ENCODE measurements at places on chromosomes 7 and 10.
A peak's percentile ranks its signal among the peaks of the same experiment; 100 is the strongest.

DNA sequence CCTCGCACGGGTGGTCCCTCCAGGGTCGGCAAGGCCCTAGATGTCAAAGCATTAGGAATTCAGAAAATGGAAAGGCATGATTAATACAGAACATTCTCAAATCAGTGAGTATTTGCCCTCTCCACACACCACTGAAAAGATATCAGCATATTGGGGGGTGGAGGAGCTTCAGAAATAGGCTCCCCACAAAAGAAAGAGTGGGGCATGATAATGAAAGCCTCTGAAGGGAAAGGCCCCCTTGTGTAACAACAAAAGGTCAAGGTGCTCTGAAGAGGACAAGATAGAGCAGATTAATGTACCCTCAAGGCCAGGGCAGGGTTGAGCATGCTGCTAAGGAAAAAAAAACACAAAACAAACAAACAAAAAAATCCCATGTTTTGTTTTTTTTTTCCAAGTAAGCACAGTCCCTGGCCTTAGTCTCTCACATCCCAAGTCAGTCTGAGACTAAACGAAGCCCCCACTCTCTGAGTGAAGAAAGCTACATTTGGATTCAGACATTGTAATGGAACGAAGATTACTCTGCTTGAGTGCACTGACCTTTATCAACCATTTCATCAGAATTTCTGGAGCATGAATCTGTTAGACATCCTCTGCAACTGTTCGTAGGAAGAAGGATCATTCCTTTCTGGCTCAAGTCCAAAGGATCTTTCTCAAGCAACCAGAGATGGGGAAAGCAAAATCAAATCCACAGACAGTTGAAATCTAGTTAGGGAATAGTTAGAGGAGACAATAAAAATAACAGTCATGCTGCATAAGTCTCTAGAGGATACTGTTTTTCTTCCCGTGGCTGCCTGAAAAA lies 27.4 kb upstream of the DGKI start:
- DNase-seq: peak; percentile 96

DNA sequence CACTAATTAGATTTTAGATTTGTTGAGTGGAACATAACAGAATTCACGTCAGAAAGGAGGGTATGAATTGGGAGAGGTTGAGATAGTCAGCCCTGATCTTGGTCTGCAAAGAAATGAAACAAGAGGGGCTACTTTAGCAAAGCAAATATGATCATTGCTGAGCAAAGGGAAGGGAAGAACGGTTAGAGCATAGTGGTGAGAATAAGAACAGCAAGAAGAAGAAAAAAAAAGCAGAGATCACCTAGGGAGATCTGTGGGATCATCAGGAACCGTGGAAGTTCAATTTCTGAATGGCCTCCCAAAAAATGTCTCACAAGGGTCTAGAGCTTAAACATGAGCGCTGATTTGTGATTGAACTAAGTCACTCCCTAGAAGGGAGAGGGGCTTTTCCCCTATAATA lies 156.1 kb downstream of the DGKI start:
- DNase-seq: no peak

DNA sequence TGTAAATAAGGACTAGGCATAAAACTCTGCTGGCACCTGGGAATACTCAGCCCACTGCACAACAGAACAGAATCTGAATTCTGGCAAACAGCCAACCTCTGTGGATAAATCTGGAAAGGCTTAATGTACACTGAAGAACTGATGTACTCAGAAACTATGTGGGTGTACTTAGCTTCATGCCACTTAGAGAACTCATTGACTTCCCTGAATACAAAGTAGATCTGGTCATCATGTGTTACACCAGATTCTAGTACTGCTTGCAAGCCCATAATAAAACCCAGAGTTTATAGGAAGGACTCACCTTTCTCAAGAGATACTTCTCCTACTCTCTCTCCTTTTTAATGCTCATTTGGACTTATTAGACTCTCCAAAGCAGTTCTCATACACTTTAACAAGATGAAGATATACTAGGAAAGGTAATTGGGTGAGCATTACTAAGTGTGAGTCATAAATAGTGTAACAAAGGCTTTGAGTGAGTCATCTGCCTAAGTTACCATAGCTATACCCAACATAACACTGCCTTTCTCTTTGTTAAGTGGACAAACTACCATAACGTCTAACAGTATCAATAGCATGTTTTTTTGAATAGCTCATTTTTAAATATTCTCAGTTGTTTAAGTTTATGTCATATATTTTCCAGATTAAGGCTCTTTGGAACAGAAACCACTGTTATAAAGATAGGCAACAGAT lies 309.1 kb downstream of the MDFIC start:
- peak; percentile 93 for DNase-seq

DNA sequence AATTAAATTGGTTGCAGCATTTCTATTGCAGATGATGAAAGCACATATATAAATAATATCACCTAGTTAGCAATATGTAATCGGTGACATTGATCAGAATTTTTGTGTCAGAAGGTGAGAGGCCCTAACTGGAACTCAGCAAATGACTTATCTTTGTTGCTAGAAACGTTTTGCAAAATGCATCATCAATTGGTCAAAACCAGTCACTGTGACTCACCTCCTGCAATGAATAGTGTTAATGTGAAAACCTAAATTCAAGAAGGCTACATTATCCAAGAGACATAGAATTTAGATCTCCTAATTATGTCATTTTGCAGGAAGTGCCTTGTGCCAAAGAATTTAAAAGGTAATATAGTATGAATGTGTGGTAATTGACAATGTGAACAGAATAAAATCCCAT lies 9.8 kb upstream of the PNLIPRP3 start:
- DNase-seq: no peak

DNA sequence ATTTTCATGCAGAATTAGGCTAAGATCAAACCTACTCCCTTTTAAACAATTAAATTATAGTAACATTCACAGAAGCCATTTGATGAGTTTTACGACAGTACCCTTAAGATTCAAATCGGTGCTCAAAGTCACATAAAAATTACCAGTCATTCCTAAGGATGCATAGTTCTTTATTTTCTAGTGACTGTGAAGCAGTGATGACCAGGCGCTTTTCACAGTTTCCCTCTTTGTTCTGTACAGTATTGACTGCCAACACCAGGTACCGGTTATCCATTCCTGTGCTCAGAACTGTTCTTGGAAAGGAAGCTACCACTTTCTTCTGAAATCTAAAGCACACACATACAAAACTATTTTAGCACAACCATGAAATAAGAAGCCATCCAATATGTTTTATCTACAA lies 1.9 kb downstream of the DNA2 start:
- DNase-seq: no peak

GRCh38 chr10:42827201-42827600 lies 44.6 kb downstream of the BMS1 start:
- DNase-seq: no peak

DNA sequence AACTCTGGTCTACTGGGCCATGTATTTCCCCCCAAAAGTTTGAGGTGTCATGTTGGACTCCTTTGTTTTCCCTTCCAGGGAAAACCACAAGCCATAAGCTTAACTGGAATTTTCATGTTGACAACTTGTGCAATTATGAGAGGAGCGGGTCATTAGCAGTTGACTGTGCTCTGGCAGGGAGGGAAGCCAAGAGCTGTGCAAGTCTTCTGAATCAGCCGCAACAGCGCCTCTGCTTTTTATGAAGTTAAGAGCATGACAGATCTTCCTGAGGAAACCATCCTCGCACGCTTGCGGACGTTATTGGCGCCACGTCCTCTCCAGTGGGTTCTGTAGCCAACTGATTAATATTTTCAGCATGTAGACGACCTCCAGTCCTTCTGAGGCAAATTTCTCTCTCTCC lies 148.7 kb upstream of the MKI67 start:
- no peak for DNase-seq

- no peak for DNase-seq
These were observed 22.4 kb upstream of the ZMIZ1 start for GRCh38 chr10:79046326-79046725.

DNA sequence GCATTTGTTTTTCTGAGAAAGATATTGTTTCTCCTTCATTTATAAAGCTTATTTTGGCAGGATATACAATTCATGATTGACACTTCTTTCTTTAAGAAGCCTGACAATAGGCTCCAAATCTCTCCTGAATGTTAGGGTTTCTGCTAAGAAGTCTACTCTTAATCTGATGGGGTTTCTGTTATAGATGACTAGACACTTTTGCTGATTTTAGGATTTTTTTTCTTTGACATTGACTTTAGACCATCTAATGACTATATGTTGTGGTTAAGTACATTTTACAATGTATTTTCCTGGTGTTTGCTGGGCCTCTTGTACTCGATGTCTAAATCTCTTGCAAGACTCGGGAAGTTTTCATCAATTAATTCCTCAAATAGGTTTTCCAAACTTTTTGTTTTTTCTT lies 321.8 kb upstream of the SMIM30 start:
- DNase-seq: no peak

DNA sequence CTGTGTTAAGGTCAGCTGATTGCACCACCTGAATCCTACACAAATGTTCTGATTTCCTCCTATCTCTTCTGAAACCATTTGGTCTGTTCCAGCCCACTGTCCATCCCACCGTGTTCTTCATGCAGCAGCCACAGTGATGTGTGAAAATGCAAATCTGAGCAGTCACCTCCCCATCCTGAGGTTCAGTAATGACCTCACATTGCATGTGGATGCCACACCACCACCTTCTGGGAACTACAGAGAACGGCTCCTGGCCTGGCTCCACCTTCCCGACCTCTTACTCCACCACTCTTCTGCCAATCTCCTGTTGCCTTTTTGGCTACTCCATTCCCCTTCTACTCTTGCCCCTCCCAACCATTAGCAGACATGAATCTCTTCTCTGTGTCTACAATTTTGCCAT lies 244.4 kb downstream of the TNS3 start:
- no peak for DNase-seq

GRCh38 chr10:83959328-83959727 lies 180.0 kb upstream of the GHITM start:
- no peak for DNase-seq

- no peak for DNase-seq
These were observed 132.1 kb downstream of the PRPF18 start for GRCh38 chr10:13718820-13719219.

DNA sequence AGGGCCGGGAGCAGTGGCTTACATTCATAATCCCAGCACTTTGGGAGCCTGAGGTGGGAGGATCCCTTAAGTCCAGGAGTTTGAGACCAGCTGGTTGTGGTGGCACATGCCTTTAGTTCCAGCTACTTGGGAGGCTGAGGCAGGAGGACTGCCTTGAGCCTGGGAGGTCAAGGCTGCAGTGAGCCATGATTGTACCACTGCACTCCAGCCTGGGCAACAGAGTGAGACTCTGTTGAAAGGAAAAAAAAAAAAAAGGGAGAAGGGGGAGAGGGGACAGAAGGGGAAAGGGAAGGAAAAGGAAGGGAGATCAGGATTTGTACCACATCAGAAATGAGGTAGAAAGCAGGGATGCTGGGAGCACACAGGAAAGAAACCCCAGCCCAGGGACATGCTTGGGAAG lies 38.7 kb upstream of the SVOPL start:
- no peak for DNase-seq

DNA sequence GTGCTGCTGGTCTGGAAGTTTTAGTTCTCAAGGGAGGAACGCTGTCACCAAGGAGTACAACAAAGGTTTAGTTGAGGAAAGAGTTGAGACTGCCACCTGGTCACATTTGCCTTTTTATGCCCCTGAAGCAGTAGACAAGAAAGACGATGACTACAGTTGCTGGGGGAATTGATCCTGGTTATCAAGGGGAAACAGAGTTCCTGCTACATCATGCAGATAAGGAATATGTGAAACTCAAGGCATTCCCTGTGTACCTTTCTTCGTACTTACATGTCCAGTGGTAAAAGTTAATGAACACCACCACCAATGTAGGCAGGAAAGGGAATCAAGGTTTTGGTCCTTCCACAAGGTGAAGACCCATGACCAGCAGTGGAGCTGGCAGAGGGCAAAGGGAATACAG lies 31.8 kb downstream of the SLC35B4 start:
- DNase-seq: no peak

DNA sequence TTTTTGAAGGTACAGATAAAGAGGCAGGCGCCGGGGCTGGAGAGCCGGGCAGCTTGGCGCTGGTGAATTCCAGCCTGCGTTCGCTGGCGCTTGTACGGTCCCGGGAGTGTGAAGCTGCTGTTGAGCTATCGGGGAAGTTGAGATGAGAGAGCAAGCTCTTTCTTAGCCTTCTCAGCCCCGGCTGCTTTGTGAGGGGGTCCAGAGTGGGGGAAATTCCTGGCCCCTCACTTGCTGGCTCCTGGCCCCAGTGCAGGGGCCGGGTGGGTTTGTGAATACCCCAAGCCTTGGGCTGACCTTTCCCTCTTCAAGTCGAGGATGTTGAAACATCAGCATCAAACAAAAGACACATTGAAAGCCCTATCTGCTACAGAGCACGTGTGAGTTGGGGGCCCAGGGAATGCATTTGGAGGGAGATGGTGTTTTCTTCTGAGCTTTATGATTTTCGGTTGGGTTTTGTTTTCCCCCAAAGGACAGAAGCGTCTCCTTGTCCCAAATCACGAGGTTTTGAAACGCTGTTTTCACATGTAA lies 2.7 kb downstream of the ZMIZ1 start:
- DNase-seq: no peak

GRCh38 chr7:20865684-20866083 lies 79.0 kb upstream of the SP8 start:
- no peak for DNase-seq

DNA sequence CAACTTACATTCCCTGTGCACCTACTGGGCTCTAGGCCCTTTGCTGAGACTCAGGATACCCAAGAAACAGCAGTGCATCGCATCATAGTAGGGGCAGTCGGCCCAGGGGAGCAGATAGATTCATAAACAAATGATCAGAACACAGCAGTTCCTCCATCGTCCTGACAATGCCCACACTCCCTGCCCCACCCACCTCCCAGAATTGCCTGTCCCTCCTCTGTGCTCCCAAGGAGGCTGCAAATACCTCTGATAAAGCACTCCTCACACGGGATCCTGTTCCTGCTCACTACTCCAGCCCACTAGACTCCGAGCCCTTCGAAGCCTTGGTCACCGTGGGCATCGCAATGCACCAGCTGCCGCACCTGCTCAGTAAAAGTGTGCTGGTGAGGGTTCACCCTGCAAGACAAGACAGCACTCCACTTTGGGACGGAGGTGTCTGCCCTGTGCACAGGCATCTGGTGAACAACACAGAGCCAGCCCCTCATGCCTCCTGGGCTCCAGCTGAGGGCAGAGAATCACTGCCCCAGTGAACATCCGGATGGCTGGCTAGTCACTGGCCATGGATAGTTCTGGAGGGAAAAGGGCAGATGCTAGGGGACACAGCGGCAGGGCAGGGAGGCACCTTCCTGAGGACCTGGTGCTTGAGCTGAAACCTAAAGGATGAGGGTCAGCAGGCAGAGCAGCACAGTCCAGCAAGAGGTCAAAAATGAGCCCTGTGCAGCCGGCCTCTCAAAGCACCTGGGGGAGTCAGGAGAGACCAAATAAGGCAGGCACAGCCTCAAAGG lies 60.7 kb downstream of the TNS3 start:
- DNase-seq: no peak

- DNase-seq: no peak
These were observed 882.9 kb downstream of the NRG3 start for GRCh38 chr10:82757901-82758300.

- no peak for DNase-seq
These were observed 37.5 kb upstream of the DPYSL4 start for GRCh38 chr10:132149271-132149670.

GRCh38 chr10:30231071-30231652 lies 117.9 kb downstream of the MTPAP start:
- DNase-seq: no peak
